ENCODE measurements at places on chromosomes 13 and 19. TPM values are rescaled to one million over a fixed set of nuclear protein-coding genes. Genes with fewer than 3 reads are reported as not detected.
A peak's percentile ranks its signal among the peaks of the same experiment; 100 is the strongest.

Gene CDC42EP5
- total RNA-seq: 20.3 TPM

Gene PSG11
- total RNA-seq: not detected

Gene ZNF649
- total RNA-seq: 5.4 TPM

Gene PRSS57
- total RNA-seq: not detected

Gene C19orf67
- total RNA-seq: not detected

Gene OR7D2
- not detected for total RNA-seq

Gene APLP1
- 2.1 TPM for total RNA-seq

Gene SIGLEC5
- total RNA-seq: under 0.01 TPM

Gene PSG2
- not detected for total RNA-seq

Gene AP1M2
- total RNA-seq: 0.29 TPM

Gene RFPL4A
- total RNA-seq: not detected

Gene TMC4
- 0.29 TPM for total RNA-seq

Gene FLT3LG
- total RNA-seq: 6.5 TPM

GRCh38 chr19:19527674-19528625 is 761 bp upstream of the YJEFN3 start:
- DNase-seq: peak; percentile 55

GRCh38 chr13:40568246-40569023 is 98.0 kb downstream of the FOXO1 start:
- DNase-seq: no peak

GRCh38 chr13:106230450-106230849 is 305.0 kb downstream of the EFNB2 start:
- DNase-seq: peak; percentile 69

- DNase-seq: no peak
Observed at GRCh38 chr13:23380534-23380933, 53.0 kb downstream of the SACS start.

DNA sequence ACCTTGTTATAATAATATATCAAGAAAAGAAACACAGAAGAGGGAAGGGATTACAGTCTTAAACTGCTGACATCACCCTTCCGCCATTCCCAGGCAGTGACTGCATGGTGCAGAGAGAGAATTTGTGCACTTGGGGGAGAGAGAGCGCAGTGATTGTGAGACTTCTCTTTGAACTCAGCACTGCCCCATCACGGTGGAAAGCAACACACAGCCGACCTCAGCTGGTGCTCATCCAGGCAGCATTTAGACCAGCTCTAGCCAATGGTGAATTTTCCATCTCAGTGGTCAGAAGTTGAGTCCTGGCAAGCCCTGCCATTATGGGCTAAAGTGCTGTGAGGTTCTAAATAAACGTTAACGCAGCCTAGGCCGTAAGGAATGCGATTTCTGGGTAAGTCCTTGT is 1681.5 kb downstream of the EFNB2 start:
- no peak for DNase-seq

- DNase-seq: no peak
Observed at GRCh38 chr13:44180876-44181536, 192.6 kb upstream of the SERP2 start.

DNA sequence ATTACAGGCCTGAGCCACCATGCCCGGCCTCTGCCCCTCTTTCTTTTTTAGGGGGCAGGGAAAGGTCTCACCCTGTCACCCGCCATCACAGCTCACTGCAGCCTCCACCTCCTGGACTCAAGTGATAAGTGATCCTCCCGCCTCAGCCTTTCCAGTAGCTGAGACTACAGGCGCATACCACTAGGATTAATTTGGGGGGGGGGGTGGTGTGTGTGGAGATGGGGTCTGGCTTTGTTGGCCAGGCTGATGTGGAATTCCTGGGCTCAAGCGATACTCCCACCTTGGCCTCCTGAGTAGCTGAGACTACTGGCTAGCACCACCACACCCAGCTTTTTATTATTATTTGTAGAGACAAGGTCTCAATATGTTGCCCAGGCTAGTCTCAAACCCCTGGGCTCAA is 4.2 kb downstream of the APOE start:
- peak; percentile 44 for DNase-seq

DNA sequence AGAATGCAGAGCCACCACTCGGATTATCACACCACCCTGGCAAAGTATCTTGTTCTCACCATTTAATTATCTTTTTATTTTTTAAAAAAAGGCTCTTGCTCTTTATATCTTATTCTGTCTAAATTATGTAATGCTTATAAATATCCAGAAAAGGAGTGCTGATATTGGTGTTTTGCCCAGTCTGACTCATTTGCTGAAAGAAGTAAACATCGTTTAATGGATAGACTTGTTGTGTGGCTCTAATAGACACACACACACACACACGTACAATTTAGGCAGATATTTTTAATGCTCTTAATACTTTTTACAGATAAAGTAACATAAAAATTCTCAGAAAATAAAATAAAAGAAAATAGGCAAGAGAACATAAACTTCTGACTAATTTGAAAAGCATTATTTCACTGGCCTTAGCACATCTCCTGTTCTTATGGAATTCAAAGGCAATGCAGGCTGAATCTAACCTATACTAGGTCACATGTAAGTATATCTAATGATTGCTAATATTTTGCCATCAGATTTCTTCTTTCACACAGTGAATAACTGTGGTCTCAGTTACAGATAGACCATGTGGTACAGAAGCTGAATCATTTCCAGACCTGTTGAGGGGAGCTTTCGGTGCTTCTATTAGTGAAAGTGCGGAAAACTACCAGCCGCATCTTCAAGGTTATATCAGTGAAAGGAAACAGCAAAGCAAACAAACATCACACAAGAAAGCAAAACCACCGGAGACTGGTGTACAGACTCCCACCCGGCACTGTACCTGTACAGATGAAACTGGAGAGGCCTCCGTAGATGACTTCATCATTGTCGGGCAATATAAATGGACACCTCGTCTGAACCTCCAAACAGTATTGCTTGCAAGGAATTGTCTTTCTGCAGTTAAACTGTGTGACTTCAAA is 642.1 kb upstream of the ARGLU1 start:
- DNase-seq: no peak

DNA sequence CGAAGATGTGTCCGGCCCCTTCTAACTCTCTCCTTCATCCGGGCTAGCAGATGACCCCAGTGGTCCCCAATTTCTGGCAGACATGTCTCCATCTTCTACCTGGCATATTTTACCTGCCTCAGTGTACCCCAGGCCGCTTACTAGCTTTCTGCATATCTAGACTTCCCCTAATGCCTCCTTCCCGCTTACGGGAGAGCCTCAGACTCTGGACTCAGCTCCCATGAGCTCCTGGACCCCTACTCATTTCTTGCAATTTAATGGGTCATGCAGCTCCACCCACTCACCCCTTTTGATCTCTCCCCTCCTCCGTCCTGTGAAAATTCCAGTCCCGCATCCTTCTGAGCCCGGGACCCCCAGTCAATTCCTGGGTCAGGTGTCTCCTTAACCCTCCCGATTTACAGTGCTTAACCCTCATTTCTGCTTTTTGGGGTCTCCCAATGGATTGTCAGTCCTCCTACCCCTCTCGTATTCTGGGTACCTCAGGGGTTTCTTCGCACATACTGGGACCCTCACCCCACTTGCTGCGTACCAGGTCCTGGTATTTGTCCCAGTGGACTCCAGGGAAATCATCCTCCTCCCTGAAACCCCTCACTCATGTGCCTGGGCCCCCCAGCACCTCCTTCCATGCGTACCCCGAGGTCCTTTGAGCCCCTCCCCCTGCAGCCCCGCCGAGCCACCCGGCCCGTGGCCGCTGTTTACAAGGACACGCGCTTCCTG is 500 bp upstream of the JUNB start:
- peak; percentile 88 for DNase-seq

GRCh38 chr13:62129000-62129551 is 713.4 kb upstream of the PCDH20 start:
- DNase-seq: no peak

DNA sequence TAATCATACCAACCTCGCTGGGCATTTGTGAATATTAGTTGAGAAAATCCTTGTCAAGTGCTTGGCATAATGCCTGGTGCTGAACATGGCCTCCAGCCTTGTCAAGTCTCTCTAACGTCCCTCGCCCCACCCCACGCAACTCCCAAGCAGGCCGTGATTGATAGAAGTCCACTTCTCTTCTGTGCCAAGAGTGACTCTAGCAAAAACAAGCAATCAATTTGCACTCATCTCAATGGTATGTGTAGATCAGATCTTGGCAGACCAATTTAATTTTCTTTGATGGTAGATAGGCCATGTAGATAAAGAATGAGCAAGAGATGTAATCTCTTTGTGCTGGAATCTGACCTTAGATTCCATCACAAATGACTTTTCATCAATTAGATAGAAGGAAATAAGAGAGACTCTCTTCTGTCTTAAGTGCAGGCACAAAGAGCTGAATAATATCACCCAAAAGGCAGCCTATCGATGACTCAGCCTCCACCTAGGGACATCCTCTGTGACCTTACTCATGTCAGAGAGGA is 31.0 kb upstream of the KATNAL1 start:
- no peak for DNase-seq

DNA sequence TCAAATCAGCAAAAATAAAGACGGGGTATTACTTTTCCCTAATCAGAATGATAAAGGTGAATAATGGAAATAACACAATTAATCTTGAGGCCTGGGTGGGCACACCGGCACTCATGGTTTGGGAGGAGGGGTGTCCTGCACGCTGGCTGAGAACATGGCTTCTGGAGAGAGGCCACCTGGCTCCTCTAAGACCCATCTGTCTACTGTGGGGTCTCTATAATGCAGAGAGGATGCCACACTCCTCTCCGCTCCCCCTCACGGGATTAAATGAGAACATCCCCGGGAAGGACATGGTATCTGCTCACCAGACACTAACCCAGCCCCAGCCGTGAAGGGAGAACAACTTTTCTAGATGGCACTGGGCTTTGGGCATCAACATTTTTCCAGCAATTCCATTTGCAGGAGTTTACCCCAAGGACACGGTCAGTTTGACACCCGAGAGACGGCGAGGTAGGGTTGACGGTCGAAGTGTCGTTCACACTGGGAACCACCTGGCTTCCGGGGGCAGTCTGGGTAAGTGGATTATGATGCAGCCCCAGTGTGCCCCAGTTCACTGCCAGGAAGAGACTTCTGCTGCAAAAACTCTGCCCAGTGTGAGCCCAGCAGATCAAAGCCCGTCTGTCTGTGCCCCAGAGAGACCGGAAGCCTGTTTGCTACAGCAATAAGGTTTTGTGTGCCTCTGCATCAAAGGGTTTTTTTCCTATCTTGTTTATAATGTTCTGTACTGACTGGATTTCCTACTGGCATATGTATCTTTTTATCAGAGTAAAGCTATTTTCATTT is 56.6 kb downstream of the CEBPG start:
- DNase-seq: peak; percentile 58

- DNase-seq: no peak
Observed at GRCh38 chr13:111516712-111517640, 196.5 kb downstream of the TEX29 start.

GRCh38 chr19:56174550-56174949 is 1.3 kb upstream of the GALP start:
- DNase-seq: no peak

GRCh38 chr13:113625965-113626721 is 31.9 kb downstream of the ATP4B start:
- peak; percentile 92 for DNase-seq

- peak; percentile 64 for DNase-seq
Observed at GRCh38 chr19:6533000-6533328, 2.1 kb downstream of the TNFSF9 start.

- peak; percentile 96 for DNase-seq
Observed at GRCh38 chr19:41324921-41325639, 15.1 kb downstream of the CCDC97 start.

DNA sequence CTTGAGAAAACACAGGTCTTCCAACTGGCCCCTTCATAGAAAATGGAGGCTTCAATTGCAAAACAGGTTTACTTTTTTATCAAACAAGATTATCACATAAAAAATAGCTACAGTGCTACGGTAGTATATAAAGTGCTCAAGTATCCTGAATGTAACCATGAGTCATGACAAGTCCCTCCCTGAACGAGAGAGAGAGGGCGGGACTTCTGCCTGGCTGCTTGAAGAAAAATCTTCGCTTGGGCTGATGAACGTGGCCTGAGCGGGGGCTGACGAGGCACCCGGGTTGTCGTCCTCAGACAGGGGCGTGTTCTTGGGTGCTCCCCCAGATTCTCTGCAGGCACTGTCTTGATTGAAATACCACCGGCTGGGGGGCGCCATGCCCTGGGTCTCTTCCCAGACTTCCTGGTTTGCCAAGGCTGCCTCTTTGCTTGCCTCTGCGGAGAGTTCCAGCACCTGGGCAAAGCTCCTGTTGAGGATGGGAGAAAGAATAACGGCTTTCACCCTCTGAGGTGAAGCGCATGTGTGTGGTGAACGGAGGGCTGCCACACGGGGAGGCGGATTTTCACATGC is 23.2 kb upstream of the CPAMD8 start:
- DNase-seq: peak; percentile 96

DNA sequence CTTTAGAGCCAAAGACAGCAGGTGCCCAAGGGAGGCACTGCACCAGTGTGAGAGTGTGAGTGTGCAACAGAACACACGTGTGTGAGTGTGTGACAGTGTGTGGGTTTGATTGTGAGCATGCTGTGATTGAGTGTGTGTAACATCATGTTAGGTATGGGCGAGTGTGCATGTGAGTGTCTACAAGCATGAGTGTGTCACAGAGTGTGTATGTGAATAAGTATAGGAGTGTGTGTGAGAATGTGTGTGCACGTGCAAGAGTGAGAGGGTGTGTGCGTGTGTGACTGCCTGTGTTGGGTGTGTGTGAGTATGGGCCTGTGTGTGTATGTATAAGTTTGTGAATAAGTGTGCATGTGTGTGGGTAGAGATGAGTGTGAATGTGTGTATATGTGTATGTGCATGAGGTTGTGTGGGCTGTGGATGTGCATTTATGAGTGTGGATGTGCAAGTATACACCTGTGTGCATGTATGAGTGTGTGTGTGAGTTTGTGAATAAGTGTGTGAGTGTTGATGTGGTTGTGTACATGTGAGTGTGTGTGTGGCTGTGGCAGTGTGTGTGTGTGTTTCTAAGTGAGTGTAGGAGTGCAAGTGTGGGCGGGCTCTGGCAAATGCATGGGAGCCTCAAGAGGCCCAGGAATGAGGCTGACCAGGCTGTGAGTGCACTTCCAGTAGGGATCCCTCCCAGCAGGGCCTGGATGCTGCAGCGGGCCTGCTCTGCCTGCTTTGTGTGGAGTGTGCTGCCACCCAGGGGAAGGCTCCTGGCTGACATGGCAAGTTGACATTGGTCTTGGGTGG is 198.4 kb downstream of the COL4A1 start:
- peak; percentile 97 for DNase-seq

DNA sequence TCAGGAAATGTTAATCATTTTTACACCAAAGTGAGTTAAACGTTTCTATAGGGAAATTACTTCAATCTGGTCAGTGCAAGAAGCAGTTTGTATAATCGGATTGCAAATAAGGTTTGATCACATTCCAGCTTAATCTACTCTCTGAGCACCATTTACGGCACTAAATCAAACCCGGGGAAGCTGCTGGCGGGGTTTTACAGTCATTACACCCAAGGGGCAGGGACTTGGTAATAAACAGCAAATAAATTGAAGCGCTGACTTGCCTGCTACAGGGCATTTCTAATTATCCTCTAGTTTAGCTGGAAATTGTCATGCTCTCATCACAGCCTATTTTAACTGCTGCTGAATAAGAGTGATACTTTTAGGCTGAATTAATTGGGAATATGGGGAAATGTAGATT is 152.1 kb upstream of the SOX21 start:
- no peak for DNase-seq
